ENCODE measurements at places on chromosomes 11 and 22.

- no peak for DNase-seq
These were observed 56.0 kb downstream of the LRRC4C start for GRCh38 chr11:41403458-41403857.

DNA sequence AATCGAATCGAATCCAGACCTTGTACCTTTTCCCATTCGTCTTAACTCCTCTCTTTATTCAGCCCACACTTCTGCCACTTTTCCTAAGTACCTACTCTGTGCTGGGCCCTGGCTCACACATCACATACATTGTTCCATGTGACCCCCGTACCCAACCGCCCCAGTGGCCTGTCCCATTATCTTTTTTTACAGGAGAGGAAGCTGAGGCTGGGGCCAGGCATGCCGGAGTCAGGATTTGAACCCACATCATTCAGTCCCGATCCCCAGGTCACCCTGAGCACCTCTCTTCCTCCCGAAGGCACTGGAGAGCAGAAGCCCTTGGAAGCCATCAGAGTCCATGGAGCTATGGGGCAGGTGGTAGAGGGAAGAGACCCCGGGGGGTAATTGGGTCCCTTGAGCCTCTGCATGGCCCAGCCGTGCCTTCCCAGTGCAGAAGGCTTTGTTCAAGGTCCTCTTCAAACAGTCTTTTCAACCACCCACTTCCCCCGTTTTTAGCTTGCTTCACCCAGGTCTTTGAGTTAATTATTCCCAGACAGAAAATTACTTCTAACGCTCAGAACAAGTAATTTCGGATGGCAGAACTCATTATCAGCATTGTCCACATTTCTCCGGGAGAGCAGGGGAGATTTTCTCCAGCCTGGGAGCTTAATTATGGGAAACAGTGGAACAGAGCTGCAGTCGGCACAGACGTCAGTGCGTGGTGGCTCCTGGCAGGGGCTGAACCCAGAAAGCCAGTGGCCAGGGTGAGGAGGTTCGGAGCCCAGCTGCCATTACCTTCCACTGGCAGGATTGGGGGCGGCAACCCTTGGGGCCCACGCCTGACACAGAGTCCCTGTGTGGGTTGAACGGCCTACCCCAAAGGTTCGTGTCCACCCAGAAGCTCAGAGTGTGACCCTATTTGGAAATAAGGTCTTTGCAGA is 82.4 kb upstream of the RTL6 start:
- no peak for DNase-seq

GRCh38 chr11:130473056-130473794 is 24.8 kb downstream of the ADAMTS15 start:
- no peak for DNase-seq

- DNase-seq, result no peak
These were observed 56.4 kb downstream of the ANO1 start for GRCh38 chr11:70134490-70134889.

GRCh38 chr11:133952199-133953190 is 4.3 kb downstream of the IGSF9B start:
- DNase-seq, result no peak

DNA sequence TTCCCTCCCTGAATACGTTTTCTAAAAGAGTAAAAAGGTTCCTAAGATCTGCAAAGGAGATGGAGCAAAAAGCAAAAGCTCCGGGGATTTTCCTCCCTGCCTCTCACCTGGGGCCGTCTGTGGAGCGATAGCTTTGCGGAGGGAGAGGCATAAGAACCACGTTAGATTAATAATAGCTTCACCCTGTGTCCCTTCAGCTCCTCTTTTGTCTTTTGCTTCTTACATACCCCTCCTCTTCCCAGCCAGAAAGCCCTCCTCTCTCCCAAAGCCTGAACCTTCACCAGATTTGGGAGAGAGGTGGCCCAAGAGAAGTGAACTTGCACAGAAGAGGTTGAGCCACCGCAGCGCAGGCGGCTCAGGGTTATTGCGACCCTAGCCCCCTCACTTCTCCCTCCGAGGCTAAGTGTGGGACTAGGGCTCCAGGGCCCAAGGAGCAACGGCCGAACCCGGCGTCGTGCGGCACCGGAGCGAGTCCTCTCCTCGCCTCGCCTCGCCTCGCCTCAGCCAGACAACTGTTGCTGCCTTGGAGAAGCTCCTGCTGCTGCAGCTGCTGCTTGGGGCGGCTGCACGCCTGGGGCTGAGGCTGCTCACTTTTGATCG is 97.6 kb upstream of the HSD17B12 start:
- DNase-seq, result no peak

- no peak for DNase-seq
These were observed 34.4 kb downstream of the FBXO7 start for GRCh38 chr22:32509045-32509444.

DNA sequence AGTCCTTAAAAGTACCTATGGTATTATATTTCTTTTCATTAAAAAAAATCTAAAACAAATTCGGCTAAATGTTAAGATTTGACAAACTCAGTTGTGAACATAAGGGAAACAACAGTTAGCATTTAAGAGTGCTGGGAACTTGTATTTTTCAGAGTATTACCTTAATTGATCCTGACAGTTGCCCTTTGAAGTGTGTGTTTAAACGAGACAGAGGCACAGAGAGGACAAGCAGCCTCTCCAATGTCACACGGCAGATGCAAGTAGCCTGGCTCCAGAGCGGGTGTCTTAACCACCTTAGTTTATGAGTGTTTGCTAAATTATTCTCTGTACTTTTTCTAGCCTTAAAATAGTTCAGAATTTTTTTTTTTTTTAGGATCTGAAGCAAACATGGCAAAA is 80.9 kb downstream of the TIMP3 start:
- DNase-seq, result no peak

GRCh38 chr11:76284161-76284560 is 77.9 kb upstream of the WNT11 start:
- DNase-seq, result no peak

- no peak for DNase-seq
These were observed 3.0 kb downstream of the OR8D4 start for GRCh38 chr11:123904932-123905331.

DNA sequence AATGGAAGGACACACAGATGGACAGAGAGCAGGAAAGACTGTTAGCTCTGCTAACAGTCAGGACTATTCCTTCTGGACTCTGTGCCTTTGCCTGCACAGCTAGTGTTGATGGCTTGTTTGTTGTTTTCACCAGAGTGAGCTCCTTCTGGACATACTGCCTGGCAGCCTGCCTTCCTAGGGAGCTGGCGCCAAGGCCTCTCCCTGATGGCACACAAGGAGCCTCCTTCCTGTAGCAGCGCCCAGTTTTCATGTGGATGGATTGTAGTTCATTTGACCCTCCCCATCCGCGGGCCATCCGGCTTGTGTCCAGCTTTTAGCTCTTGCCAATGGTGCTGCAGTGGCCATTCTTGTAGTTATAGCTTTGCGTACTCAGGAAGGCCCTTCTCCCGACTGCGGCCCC is 16.6 kb upstream of the BCR start:
- no peak for DNase-seq

DNA sequence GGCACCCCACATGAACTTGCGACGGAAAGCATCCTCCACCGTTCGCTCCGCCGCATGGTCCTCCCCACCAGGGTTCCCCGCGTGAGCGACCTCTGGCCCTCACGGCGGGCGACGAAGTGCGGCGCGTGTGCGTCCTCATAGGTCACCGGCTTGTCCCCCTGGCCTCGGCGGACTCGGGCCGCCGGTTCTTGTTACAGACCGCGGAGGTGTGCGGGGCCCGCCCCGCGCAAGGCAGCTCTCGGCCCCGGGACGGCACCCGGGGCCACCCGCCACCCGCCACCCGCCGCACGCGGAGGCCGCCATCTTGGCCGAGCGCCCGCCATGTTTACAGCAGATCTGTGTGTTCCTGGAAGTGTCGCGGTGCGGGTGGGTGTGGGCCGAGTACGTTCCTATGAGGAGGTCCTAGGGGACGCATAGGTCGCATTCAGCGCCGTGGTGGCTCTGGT is 3.5 kb upstream of the IFITM2 start:
- DNase-seq, result no peak

- DNase-seq, result no peak
These were observed 29.2 kb downstream of the METTL15 start for GRCh38 chr11:28137366-28137765.

DNA sequence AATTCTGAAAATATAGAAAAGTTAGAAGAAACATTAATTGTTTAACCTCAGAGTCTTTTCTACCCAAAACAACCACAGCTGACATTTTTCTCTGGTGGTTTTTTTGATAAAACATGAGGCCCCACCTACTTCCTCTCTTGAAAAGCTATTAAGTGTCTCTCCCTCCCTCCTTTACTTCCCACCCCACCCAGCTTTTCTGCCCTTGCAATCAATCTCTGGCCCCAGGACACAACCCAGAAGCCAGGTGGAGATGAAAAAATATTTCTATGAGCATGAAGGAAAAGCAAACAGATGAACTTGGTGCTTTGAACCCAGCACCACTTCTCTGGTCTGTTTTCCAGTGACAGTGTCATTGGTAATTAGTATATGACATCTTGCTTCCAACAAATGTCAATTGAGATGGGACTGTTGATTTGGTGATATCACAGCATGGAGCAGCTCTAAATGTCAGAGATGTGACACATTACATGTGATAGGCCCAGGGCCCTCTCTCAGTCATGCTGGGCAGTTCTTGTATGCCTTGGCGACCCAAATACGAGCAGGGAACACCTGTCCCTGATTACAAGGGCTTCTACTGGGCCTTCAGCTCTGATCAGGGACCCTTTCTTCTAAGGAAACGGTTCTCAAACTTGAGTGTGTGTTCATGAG is 23.9 kb upstream of the TMPRSS13 start:
- no peak for DNase-seq

DNA sequence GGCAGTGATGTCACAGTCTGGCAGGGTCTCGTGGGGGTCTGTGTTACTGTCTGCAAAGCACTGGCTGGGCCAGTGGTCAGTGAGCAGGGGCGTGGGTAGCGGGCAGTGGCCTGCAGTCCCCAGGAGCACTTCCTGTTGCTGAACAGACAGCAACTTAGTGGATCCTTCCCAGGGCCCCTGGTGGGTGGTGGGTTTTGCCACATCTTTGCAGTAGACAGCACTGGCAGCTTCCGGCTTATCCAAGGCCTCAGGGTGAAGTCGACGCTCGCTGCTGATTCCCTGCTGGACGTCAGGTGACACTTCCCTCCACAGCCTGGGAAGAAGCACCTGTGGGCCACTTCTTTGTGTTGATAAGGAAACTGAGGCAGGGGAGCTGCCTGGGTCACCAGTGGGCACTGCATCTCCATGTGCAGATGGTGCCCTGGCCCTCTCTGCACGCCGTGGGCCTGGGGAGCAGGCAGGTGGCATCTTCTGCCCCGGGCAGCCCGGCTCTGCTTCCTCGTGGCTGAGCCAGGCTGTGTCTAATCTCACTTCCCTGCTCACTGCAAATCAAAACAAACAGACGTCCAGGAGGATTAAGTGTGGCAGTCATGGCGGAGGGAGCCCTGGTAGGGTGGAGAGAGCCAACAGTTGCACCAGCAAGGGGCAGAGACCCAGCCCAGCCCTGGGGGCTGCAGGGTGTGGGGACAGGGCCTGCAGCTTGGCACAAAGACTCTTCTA is 79.8 kb downstream of the KCNQ1 start:
- DNase-seq, result no peak

GRCh38 chr11:29317694-29318093 is 699.1 kb downstream of the KCNA4 start:
- peak; percentile 44 for DNase-seq

DNA sequence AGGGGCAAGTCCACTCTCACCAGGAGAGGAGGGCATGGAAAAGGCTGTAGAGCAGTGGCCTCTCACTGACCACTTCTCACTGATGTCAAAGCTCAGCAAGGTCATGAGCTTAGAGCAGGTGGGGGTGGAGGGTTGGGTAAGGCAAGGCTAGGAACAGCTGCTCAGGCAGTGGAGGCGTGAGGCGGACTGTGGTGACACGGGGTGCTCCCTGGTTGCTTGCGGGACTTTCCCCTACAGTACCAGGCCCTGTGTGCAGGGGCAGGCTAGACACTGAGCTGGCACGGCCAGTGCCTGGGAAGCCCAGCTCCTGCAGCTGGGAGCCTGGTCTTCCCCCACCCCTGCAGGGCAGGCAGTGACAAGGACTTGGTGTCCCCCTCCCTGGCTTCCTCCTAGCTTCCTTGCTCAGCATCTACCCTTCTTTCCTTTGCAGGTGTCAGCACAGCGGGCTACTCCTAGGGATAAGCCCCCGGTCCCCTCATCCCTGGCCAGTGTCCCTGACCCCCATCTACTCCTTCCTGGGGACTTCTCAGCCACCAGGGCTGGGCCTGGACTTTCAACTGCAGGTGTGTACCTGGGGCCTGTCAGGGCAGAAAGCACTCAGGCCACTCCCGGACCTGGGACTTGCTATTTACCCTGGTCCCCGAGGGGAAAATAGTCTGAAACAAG is 45.6 kb downstream of the PISD start:
- DNase-seq, result no peak

DNA sequence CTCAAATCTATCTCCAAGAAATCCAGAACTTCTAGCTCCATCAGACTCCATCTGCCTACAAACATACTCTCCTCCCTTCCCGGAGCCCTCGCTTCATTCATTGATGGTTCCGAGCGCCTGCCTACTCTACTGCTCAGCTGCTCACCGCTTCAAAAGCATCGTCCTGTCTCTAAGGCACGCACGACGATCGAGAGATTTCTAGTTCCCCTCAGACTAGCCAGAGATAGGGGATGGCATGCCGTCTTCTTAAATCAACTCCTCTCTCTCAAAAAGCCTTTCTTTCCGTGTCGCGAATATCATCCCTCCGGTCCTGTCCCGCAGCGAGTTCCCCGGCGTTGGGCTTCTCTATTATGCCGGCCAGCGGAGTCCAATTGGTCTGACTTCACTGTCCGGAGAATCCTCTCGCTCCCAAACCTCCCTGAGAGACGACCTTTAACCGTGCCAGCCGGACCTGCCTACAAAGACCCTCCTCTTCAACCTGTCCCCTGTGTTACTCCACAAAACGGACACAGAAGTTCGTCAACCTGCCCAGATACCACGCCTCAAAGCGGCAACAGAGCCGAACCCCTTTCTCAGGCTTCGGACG is 592 bp downstream of the EEF1G start:
- DNase-seq, result no peak

- no peak for DNase-seq
These were observed 16.6 kb downstream of the CRELD2 start for GRCh38 chr22:49934891-49935557.

DNA sequence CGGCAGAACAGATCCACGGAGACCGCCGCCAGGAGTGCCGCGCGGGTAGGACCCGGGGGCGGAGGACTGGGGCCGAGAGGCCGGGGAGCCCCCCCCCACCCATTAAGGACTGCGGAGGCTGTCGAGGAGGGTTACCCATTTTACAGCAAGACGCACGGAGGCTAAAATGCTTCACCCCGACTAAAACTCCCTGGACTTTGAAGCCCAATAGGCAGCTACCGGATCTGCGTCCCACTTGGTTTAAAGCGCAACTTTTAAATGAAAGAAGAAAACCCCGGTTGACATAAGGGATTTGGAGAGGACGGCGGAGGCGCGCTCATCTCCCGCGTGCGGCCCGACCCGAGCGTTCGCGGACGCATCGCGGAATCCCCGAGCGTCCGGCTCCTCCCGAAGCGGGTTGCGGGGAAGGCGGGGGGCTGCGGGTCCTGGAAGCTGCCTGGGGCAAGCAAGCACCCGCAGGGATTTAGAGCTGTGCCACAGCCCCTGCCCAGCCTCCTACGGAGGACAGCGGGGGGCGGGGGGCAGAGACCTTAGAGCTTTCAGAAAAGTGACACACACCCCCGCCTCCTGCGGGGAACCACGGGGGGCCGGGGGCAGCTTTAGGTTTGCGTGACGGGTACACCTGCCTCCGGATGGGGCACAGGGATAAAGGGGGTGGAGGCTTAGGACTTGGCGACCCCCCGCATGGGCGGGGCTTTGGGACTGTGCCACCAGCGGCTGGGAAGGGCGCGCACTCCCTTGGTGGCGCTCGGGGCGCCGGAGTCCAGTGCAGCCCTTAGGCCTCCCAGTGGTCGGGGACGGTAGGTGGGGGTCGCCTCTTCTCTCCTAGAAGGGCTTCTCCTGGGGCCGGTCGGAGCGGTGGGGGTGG is 760 bp upstream of the CELSR1 start:
- no peak for DNase-seq
